ENCODE measurements at places on chromosomes 4 and X.

DNA sequence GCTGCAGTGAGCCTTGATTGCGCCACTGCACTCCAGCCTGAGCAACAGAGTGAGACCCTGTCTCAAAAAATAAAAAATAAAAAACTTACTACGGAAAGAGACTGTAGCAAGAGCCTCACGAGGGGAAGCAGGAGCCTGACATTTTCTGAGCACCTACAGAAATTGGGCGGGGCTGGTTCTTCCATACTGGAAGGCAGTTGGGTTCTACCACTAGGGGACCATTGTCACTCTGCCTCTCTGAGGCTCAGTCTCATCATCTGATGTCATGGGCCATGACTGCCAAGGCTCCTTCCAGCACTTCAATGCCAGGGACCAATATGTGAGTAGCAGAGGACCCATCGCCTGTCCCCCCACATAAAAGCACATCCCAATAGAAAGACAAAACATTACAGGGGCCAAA is 8.2 kb downstream of the SH3KBP1 start:
- DNase-seq = no peak

GRCh38 chr4:151879705-151880445 is 119.1 kb upstream of the GATB start:
- no peak for DNase-seq

DNA sequence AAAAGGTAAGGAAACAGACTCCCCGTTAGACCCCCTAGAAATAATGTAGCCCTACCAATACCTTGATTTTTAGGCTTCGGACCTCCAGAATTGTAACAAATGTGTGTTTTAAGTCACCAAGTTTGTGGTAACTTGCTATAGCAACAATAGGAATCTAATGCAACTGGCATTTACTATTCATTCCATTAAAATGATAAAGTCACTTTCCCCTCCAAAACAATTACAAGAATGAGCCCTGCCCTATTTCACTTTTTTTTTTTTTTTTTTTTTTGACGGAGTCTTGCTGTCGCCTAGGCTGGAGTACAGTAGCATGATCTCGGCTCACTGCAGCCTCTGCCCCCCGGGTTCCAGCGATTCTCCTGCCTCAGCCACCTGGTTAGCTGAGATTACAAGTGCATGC is 3.5 kb upstream of the DDX60L start:
- DNase-seq = no peak

- no peak for DNase-seq
These were observed 207.3 kb downstream of the SLC7A11 start for GRCh38 chr4:138034871-138035270.

- DNase-seq = no peak
These were observed 49.1 kb downstream of the PRKG2 start for GRCh38 chr4:81165861-81166430.

- no peak for DNase-seq
These were observed 98.3 kb downstream of the SHROOM3 start for GRCh38 chr4:76533314-76533713.

GRCh38 chrX:39165185-39165584 is 363.9 kb downstream of the MID1IP1 start:
- no peak for DNase-seq

DNA sequence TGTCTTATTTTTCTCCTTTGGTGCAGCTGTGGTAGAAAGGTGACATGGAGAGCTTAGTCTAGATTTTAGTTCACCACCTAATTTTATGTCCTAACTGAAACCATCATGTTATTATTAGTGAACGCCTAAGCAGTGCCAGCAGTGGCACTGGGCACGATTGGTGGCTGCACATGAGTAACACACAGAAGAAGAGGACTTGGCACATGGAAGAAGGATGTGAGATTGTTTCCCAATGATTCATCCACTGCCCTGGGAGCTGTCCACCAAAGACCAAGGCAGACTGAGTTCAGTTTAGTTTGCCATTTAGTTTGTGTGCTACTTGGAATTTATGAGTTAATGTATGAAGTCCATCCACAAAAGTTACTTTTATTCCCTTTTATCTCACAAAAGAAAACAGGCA is 68.1 kb upstream of the NAP1L5 start:
- DNase-seq = no peak

- DNase-seq = no peak
These were observed 11.0 kb downstream of the FAT4 start for GRCh38 chr4:125325733-125326132.

DNA sequence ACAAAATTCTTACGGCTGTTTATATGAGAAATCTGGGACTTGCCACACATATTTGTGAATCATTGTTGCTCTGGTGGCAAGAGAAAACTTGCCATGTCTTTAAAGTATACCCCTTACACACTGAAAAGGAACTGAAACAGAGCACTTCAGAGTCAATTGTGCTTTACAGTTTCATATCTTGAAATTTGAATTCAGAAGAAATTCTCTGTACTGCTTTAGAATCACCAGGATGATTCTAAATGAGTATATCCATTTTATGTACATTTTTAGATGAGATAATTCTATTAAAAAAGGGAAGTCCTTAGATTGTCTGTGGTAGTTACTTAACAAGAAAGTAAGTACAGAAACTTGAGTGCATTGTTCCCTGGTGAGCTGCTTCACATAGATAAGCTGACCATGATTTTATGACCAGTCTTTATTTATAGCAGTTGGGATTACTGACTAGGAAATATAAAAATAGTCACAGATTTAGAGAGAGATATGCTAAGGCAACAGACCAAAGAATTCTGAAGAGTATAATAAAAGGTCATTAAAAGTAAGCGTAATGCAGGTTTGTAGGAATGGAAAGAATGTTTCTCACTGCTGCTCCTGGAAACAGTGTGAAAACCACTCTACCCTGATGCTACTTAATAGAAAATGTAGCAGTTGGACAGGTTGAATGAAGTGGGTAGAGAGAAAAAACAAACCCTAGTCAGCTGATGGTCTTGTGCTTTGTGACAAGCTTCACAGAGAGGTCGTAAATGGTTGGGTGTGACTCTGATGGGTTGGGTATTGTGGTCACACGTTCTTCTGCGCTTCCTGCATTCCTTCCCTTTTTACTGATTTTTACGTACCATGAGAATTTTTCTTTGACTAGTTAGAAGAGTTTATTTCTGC is 41.0 kb downstream of the FNIP2 start:
- DNase-seq = no peak

DNA sequence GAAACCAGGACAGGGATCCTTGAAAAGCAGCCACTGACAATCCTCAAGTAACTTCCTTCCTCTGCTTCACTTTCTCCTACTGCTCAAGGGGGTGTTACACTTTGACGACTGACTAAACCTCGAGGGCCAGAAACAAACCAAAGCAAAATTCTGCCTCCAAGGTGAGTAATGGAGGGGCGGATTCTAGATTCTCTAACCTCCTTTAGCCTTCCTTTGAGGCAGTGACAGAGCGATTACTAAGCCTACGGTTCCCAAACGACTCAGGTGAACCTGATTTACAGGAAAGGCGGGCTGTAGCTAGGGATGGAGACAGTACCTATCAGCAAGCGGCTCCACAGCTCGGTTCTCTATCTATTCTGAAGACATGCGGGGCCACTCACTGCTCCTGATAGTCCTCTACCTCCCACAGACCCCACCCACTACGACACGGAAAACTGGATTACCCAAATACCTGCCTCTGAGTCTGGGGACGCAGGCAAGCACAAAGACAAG is 487 bp downstream of the TBCK start:
- peak; percentile 5 for DNase-seq

DNA sequence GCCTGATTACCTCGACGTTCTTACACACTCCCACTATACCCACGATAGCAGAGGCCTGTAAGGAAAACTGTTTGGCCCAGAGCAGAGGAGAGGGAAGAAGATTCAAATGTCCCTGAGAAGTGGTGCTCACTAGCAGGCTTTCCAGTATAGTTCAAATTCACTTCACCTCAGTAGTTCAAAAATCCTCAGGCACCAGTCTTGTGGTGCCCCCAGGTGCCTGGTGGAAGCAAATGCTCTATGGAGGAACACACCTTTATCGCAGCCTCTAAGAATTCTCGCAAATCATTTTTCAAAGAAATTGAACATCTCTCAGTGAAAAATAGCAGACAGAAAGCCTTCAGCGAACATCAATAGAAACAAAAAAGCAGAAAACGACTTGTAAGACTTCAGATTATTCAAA is 12.2 kb upstream of the MTMR1 start:
- no peak for DNase-seq

- DNase-seq = no peak
These were observed 47.2 kb downstream of the NEIL3 start for GRCh38 chr4:177356921-177357320.

DNA sequence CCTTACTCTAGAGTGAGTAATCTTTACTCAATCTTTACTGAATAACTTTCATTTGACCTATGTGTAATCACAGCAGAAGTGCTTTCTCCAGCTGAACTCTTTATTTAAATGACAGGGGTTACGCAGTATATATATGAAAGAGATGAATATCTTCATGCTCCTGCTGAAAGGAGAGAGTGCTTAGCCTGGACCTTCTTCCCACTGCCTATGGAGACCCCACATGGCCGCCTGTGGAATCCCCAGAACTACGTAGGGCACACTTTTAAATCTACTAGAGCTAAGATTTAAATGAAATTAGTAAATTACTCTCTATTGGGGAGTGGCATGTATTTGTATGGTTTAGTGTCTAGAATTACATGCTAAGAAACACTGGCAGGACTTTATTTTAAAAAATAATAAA is 391.2 kb downstream of the ANKRD50 start:
- no peak for DNase-seq

DNA sequence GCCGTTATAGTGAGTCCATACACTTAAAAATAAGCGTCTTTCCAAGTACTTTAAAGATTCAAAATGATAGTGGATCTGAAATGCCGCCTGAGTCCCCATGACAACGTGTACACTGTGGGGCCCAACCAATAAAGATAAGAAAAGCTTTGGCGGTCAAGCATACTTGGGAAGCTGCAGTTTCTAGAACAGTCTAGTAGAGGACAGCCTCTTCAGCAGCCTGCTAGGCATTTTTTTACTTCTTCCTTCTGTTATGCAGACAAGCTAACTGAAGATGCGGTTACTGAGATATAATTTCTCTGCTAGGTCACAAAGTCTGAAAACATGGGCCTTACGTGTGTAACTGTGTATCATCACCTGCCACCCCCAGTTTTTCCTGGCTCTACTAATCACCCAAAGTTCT is 402 bp upstream of the UPRT start:
- DNase-seq = no peak

DNA sequence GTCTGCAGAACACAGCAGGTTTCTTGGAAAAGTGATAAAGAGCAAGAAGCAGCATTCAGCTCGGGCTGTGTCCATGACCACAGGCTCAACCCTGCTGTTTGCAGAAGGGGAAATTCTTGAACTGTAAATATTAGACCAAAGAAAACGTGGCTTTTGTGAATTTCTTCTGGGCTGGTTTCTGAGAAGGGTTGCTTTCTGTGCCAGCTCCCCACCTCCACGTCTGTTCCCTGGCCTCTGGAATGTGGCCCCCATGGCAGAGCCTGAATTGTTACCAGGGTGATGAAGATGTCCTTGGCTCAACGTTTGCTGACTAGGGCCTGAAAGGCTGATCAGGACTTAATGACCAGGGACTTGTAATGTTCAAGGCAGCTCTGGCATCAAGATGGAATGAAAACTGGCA is 116.0 kb downstream of the CPEB2 start:
- DNase-seq = no peak

- DNase-seq = no peak
These were observed 112.0 kb upstream of the TTC29 start for GRCh38 chr4:147057611-147058190.

DNA sequence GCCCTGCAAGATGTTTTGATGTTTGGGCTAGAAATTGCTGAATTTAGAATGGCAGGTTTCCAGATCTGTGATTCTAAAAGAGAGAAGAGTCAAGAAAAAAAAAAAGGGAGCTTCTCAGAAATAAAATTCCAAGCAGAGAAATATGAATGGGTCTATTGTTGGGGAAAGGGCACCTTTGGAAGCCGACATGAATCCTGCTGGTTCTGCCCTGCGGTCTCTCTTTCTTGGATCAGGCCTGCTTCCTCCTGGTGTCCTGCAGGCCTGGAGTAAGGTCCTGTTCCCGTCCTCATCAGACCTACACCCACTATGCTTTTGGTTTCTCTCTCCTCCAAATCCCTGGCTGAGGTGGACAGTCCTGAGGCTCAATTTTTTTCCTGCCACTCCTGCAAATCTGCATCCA is 109.8 kb upstream of the TRIM2 start:
- DNase-seq = no peak

- no peak for DNase-seq
These were observed 260.7 kb downstream of the COL25A1 start for GRCh38 chr4:109041463-109042360.

DNA sequence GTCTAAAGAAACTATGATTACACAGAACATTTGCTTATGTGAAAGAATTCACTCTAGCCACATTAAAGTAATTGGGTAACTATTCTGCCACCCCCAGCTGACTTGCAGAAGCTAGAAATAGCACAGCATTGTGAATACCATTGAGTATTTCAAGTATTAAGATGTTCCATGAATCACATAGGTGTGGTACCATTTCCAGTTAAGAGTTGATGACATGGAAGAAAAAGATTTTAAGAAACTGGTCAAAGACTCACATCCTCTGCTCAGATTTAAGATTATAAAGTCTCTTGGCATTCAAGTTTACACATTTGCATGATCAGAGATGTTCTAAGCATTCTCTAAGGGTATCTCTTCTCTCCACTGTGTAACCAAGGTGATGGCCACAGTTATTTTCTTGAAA is 287.5 kb downstream of the CAMK2D start:
- DNase-seq = no peak

DNA sequence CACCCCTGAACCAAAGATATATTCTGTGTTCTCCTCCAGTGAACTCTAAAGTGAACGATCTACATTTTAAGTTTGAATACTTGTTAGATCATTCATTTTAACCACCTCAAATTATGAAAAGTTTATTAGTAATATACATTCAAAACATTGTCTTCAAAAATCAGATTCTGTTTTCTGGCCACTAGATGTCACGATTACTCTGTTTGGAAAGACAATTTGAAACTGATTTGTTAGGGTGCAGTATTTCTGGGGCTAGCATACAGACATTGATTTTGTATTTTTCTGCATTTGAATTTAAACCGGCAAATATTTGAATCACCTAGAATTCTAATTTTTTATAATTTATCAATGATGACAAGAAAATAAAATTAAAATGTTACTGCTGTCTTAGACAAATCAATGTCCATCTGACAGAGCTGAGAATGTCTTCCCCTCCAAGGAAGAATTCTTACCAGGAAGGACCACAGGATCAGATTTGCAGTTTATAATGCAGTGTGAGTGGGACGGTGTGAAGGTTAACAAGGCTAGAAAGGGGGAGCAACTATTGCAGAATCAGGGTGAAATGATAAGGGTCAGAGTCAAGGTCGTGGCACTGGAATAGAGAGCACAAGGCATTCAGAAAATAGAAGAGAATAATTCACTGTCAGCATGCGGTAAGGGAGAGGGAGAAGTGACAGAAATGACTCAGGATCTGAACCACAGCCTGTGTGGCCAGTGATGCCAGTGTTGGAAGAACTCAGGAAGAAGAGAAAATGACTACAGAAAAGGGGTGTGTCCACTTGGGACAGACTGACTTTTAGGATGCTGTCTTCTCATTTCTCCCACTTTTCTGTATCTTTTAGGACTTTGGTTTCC is 91.6 kb downstream of the ANXA10 start:
- no peak for DNase-seq

DNA sequence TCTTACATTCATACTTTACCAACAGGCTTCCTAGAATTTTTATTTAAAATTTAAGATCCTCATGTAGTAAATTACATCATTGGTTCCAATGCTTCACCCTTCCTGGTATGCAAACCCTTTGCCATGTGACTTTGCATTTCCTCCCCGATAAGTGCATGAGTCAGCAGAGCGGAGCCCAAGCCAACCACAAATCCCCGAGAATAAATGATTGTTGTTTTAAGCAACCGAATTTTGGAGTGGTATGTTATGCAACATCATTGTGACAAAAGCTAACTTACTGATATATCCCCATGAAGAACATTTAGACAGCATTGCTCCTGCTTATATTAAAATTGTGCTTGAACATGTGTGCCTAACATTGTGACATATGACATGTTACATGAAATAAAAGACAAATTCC is 199.4 kb upstream of the DDX53 start:
- no peak for DNase-seq
